Breast epithelium (tissue), 4 donors: ENCODE measurements at places on chromosomes 7 and 10. TPM values are rescaled to one million over a fixed set of nuclear protein-coding genes. Genes with fewer than 3 reads are reported as not detected.

The SPAM1 gene
- total RNA-seq, result not detected

The TRIP6 gene
- total RNA-seq, result 45.3 TPM

The GHRHR gene
- not detected for total RNA-seq

The GTF2I gene
- 241 TPM for total RNA-seq

The NANOS1 gene
- total RNA-seq, result 2.9 TPM

GRCh38 chr10:80167471-80168161 lies 35.1 kb downstream of the PLAC9 start:
- no peak overlapping the region for H3K4me3 ChIP-seq
- no peaks in the 10 kb centered on the region for H3K36me3 ChIP-seq
- peaks cover 10% of the 10 kb centered on the region for H3K4me1 ChIP-seq
- no peak for DNase-seq
- H3K27ac ChIP-seq, result peak overlapping the region; percentile 17

- peaks cover 42% of the 10 kb centered on the region for H3K4me1 ChIP-seq
- peak overlapping the region; percentile 83 for H3K27ac ChIP-seq
- no peaks in the 10 kb centered on the region for H3K27me3 ChIP-seq
- H3K4me3 ChIP-seq, result no peak overlapping the region
These were observed 20.2 kb downstream of the CREB3L2 start for GRCh38 chr7:137981668-137982067.

GRCh38 chr7:73936967-73937366 lies 76.0 kb downstream of the TMEM270 start:
- no peak for DNase-seq
- H3K36me3 ChIP-seq, result no peaks in the 10 kb centered on the region
- H3K27ac ChIP-seq, result no peak overlapping the region
- H3K27me3 ChIP-seq, result no peaks in the 10 kb centered on the region
- no peak overlapping the region for H3K4me3 ChIP-seq
- H3K4me1 ChIP-seq, result no peaks in the 10 kb centered on the region

DNA sequence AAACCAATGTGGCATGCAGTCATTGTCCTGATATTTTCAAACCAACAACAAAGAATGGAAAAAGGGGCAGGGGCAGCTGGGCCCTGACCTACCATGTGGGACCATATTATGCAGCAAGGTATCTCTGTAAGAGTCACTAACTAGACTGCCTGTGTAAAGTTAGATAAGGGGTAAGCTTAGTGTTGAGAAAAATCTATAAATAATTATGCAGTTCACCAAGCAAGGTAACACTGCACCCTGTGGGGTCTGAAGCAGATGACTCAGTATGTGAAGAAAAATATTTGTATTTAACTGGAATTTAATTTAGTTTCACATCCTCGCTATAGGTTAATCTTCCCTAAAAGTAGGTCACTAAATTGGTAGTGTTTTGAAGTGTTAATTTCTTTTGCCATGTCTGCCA lies 99.3 kb downstream of the PPP1R3A start:
- H3K36me3 ChIP-seq, result no peaks in the 10 kb centered on the region
- no peak overlapping the region for H3K27ac ChIP-seq
- no peaks in the 10 kb centered on the region for H3K4me1 ChIP-seq
- H3K27me3 ChIP-seq, result no peaks in the 10 kb centered on the region
- no peak overlapping the region for H3K4me3 ChIP-seq

DNA sequence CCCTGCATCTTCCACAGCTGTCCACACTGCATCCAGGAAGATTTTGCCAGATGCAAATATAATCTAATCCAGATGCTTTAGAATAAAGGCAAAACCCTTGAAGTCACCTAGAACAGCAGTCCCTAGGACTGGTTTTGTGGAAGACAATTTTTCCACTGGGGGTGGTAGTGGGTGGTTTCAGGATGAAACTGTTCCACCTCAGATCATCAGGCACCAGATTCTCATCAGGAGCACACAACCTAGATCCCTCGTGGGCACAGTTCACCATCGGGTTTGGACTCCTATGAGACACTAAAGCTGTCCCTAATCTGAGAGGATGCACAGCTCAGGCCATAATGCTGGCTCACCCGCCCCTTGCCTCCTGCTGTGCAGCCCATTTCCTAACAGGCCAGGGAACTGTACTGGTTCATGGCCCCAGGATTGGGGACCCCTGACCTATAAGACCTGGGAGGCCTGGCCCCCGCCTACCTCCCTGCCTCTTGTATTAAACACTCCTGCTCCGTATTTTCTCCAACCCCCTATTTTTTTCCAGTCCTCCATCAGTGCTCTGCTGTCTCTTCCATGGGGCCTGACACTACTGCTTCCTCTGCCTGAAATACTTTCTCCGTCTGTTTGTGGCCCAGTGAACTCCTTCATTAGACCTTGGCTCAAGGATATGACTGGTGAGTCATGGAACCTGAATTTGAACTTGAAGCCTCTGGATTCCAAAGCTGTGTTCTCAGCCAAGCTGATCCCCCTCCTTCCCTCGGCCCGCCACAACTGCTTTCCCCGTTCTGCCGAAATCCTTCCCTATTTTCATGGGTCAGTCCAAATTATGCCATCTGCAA lies 79.9 kb upstream of the RHEB start:
- no peaks in the 10 kb centered on the region for H3K27me3 ChIP-seq
- DNase-seq, result peak; percentile 35
- H3K27ac ChIP-seq, result peak overlapping the region; percentile 79
- H3K4me3 ChIP-seq, result no peak overlapping the region

- no peak for DNase-seq
- no peak overlapping the region for H3K27ac ChIP-seq
- no peaks in the 10 kb centered on the region for H3K4me1 ChIP-seq
- H3K36me3 ChIP-seq, result no peaks in the 10 kb centered on the region
- H3K27me3 ChIP-seq, result no peaks in the 10 kb centered on the region
These were observed 33.9 kb upstream of the ZNF273 start for GRCh38 chr7:64869121-64869725.

DNA sequence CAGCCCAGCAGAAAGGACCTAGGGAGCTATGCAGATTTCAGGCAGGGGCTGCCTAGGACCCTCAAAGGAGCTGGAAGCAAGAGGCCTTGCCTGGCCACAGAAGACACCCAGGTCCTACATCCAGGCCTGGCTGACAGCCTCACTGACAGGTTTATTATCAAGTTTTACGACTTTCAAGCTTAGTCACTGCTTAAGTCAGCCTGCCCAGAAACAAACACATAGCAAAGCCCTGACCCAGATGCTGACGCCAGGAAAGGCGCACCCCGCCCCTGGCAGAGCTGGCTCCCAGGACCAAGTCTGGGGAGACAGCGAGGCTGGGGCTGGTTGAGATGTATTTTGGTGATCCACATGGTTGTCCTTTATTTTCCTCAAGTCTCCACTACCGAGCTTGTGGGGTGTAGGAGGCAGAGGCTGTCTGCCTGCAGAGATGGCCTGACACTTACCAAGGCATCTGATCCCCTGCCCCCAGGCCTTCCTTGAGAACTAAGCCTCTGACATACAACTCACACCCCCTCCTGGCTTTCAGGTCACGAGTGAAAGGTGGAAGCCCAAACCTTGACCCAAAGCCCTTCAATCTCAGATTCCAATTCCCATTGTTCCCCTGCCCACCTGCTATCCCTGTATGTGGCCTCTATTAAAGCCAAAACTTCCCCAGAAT lies 80.7 kb upstream of the EMX2 start:
- no peaks in the 10 kb centered on the region for H3K27me3 ChIP-seq
- no peaks in the 10 kb centered on the region for H3K4me1 ChIP-seq
- H3K36me3 ChIP-seq, result no peaks in the 10 kb centered on the region
- no peak for DNase-seq
- no peak overlapping the region for H3K4me3 ChIP-seq

DNA sequence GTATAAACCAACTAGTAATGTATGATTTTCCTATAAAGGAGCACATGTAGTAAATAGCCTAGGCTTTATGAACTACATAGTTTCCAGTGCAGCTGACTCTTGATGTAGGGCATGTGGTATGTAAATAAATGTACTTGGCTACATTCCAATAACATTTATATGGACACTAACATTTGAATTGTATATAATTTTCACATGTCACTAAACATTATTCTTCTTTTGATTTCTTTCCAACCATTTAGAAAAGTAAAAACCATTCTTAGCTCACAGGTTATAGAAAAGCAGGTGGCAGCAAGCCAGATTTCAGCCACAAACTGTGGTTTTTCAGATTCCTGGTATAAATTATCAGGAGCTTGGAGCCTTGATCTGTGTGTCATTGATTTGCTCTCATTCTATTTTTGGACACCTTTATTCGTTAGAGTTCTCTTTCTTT lies 1182.0 kb downstream of the CNTNAP2 start:
- H3K4me3 ChIP-seq, result no peak overlapping the region
- H3K27me3 ChIP-seq, result no peaks in the 10 kb centered on the region
- no peak overlapping the region for H3K27ac ChIP-seq

- no peak overlapping the region for H3K4me3 ChIP-seq
- no peaks in the 10 kb centered on the region for H3K4me1 ChIP-seq
- no peak overlapping the region for H3K27ac ChIP-seq
- no peak for DNase-seq
- H3K27me3 ChIP-seq, result no peaks in the 10 kb centered on the region
These were observed 53.8 kb upstream of the FAM204A start for GRCh38 chr10:118395947-118396346.

DNA sequence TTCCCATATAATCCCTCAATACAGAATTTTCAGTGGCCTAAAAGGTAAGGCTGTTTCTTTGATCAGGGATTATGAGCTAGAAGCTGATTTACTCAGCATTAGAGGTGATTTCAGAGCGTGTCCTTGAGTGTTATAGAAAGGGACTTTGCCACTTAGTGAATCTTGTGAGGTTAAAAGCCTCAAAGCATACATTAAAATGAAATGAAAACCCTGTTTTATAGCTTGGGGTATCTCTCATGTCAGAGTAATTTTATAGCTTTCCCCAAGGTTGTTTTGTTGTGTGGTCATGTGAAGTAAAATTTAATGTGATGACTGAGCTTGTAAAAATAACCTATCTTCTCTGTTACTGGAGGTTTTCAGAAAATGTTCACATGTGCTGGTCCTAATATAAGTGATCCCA lies 198.8 kb downstream of the CDCA7L start:
- H3K27ac ChIP-seq, result no peak overlapping the region
- no peaks in the 10 kb centered on the region for H3K4me1 ChIP-seq
- no peak overlapping the region for H3K4me3 ChIP-seq
- no peaks in the 10 kb centered on the region for H3K36me3 ChIP-seq
- H3K27me3 ChIP-seq, result no peaks in the 10 kb centered on the region

- peak overlapping the region; percentile 76 for H3K4me3 ChIP-seq
- no peak for DNase-seq
- H3K4me1 ChIP-seq, result peaks cover 19% of the 10 kb centered on the region
- no peaks in the 10 kb centered on the region for H3K27me3 ChIP-seq
These were observed 664 bp upstream of the UBE3C start for GRCh38 chr7:157138101-157138423.

DNA sequence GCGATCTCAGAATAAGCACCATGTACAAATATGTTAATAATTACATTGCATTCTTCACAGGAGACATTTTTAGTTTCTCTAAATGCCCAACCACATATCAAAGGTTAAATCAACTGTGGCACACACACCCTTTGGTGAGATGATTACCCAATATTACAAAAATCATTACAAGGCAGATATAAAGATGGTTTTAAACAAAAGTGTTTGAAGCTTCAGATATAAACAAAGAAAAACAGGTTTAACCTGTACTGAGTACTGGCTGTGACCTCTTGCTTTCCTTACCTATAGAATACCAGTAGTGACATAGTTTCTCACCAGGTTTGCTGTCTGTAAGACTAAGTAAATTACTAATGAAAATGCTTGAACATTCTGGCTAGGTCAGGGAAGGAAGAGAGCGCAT lies 360.0 kb upstream of the IGFBP3 start:
- no peak overlapping the region for H3K4me3 ChIP-seq
- no peaks in the 10 kb centered on the region for H3K4me1 ChIP-seq
- DNase-seq, result no peak
- H3K36me3 ChIP-seq, result no peaks in the 10 kb centered on the region
- H3K27me3 ChIP-seq, result no peaks in the 10 kb centered on the region

GRCh38 chr10:10392511-10392910 lies 625.2 kb upstream of the CELF2 start:
- no peaks in the 10 kb centered on the region for H3K36me3 ChIP-seq
- H3K27ac ChIP-seq, result no peak overlapping the region
- no peaks in the 10 kb centered on the region for H3K27me3 ChIP-seq
- no peak overlapping the region for H3K4me3 ChIP-seq
- DNase-seq, result no peak

- H3K27me3 ChIP-seq, result no peaks in the 10 kb centered on the region
- no peak overlapping the region for H3K4me3 ChIP-seq
- DNase-seq, result no peak
These were observed 82.5 kb upstream of the PCBD1 start for GRCh38 chr10:70970830-70971229.

DNA sequence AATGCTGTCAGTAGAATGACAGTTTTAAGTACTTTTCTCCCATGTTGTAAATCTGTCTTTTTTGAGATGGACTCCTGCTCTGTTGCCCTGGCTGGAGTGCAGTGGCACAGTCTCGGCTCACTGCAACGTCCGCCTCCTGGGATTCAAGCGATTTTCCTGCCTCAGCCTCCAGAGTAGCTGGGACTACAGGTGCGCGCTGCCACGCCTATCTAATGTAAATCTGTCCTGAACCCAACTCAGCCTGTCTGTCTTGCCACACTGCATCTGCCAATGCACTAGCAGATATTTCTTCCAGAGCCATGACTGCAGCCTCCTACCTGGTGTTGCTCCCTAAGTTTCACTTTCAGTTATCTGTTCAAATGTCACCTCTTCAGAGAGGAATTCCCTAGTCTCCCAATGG lies 264.1 kb downstream of the PHF14 start:
- H3K4me3 ChIP-seq, result no peak overlapping the region
- H3K36me3 ChIP-seq, result no peaks in the 10 kb centered on the region
- no peak for DNase-seq
- H3K27me3 ChIP-seq, result no peaks in the 10 kb centered on the region

DNA sequence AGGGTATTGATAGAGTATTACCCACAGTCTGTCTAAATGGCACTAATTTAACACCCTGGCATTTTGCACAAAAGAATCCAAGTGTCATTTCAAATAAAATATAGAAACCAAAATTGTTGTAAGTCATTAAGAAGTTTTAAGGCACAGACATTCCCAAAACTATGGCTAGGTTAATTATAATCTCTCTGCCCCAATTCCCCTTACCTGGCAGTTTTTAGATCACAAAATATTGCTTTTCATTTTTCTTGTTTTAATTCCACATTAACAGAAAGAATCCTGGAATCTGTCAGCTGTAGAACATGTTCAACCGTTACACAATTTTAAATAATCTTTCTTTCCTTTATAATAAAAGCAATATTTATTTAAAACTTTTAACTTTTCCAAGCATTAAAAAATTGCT lies 56.1 kb upstream of the PALS2 start:
- H3K4me1 ChIP-seq, result no peaks in the 10 kb centered on the region
- DNase-seq, result no peak
- H3K27ac ChIP-seq, result no peak overlapping the region
- no peak overlapping the region for H3K4me3 ChIP-seq

- no peaks in the 10 kb centered on the region for H3K27me3 ChIP-seq
- no peak overlapping the region for H3K27ac ChIP-seq
- H3K4me3 ChIP-seq, result no peak overlapping the region
- no peaks in the 10 kb centered on the region for H3K4me1 ChIP-seq
These were observed 55.9 kb upstream of the MYL10 start for GRCh38 chr7:101684983-101685330.
